GOT3 (cell line): ENCODE measurements at places on chromosomes 6 and 20.

- no peak for DNase-seq
Observed at GRCh38 chr6:149242883-149243282, 74.6 kb upstream of the TAB2 start.

DNA sequence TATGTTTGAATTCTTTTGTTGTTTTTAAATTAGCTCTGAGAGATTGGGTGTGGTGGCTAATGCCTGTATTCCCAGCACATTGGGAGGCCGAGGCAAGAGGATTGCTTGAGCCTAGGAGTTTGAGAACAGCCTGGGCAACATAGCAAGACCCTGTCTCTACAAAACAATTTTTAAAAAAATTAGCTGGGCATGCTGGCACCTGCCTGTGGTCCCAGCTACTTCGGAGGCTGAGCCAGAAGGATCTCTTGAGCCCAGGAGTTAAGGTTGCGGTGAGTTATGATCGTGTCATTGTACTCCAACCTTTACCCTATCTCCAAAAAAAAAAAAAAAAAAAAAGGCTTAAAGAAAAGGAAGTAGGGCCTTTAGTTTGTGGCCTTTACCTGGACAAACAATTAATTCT is 22.9 kb downstream of the DHX35 start:
- DNase-seq: no peak

DNA sequence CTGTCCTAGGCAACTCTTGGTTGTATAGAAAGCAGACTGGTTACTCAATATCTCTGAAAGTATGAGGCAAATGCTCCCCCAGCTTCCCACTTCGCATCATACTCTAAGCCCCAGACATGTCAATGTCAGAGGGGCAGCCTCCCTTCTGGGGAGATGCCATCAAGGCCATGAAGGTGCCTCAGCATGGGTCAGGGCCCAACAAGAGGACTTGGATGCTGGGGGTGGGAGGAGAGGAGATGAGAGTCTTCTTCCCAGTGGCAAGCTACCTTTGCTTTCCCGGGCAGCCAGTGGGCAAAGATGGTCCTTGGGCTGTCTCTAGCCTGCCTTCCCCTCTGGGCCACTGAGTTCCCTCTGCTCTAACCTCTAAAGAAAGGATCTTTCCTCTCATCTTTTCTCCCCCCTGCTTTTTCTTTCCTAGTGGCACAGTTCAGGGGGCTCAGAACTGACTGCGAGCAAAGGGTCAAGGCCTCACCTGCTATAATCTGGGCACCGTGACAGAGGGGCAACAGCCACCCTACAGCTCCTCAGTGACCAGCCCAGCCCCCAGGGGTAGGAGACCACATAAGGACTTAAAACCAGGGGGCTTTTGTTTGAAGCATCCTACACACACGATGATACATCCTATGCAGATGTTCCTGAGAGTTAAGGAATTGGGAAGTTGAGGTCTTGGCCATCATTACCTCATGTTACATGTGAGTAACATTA is 26.2 kb downstream of the MOCS1 start:
- no peak for DNase-seq

GRCh38 chr6:144036835-144037195 is 28.8 kb upstream of the PLAGL1 start:
- no peak for DNase-seq

DNA sequence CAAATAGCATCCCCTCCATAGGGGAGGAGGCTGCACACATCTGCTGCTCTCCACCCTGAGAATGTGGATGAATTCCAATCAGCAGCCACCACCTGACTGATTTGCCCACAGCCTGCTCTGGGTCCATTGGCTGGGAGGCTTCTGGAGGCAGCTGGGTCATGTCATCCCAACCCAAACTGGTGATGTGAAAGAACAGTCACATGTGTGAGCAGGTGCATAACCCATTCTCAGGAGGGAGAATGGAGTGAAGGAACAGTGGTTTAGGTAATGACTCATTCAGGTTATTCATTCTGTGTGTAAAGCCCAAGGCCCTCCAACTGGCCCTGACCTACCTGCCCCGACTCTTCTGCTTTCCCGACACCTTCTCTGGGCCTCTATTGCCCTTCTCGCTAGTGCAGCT is 90.9 kb upstream of the GCM1 start:
- no peak for DNase-seq

DNA sequence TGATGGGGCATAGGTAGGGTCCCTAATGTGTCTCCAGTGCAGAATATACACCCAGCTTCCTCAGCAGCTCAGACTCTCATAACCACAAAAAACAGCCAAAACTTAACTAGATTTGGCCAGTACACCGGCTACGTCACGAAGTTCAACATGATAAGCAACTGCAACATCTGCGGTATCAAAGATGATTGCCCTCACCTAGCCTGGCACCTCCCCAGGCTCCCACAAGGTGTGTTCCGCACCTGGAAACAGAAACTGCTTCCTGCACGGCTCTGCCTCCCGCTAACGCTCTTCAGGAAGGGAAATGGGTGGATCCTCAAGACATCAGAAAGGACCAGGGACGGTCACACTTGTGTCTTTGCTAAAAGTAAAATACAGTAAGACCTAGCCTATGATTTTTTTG is 9.5 kb downstream of the TXNDC5 start:
- no peak for DNase-seq

DNA sequence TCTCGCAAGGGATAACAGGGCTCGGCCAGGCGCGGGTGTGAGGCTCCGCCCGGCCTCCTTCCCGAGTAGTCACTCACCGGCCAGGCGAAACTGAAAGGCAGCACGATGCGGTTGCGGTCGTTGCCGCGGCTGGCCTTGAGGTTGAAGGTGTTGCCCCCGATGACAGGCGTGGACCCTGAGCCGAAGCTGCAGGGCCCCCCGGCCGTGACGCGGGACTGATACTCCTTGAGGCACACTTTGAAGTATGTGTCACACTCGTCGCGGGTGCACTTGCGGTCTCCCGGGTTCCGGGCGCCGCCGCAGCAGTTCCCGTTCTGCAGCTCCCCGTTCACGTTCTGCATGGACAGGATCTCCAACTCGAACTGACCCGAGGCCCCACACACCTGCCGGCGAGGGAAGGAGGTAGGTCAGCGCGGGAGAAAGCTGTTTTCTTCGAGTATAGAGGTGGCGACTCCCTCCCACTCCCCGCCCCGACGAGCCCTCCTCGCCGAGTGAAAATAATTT is 1.1 kb downstream of the JAG1 start:
- peak; percentile 45 for DNase-seq

DNA sequence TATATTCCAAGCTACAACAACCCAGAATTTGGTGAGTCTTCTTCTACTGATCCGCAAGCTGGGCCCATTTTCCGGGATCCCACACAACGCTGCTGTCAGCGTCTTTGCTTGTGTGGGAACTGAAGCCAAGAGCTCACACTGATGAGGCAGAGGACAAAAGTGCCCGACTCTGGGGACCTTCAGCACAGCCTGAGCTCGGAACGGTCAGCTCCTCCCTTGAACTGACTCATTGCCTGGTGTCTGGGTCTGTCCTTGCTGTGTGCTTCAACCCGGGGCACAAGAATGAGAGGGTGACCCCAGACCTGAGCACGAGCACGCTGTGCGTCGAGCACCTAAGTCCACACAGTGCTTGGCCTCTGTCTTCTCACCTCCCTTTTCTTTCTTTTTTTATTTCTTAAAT is 33.5 kb downstream of the DACT2 start:
- no peak for DNase-seq
